ENCODE measurements at places on chromosomes 7 and 10.

DNA sequence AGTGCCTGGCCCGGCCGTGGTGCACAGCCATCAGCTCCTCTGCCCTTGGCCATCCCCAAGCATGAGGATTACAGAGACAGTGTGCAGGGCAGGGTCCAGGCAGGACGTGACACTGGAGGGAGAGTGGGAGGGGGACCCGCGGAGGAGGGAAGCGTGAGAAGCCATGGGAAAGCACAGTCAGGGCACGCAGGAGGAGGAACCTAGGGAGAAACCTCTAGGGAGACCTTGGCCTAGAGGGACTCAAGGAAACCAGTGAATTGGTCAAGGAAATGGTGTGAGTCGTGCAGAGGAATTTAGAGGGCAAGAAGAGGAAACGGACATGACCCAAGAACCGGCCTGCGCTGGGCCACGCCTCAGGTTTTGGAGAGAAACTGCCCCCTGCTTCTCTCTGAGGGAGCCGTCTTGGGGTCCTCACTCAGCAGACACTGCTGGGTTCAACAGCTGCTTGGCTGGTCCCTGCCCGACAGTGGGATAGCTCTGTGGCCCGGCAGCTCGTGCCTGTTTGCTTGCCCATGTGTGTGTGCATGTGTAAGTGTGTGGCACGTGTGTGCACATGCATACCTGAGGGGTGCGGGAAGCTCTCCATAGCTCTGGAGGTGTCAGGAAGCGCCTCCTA is 3.2 kb downstream of the OPN4 start:
- peak; percentile 40 for DNase-seq

DNA sequence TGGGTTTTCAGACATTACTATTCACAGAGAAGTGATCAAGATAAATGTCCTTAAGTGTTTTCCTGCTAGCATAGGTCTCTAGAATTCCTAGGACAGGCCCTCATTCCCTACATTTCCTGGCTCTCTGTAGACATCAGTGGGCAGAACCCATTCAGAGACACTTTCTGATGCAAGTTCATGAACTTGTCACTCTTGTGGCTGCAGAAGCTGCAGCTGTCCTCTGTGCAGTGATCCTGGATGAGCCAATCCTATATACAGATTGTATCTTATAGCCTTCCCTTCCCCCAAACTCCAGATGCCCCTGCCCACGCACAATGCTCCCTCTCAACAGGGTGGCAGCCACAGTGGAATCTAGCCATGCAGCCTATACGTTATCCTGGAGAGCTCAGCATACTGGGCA is 12.6 kb upstream of the GRB10 start:
- no peak for DNase-seq

DNA sequence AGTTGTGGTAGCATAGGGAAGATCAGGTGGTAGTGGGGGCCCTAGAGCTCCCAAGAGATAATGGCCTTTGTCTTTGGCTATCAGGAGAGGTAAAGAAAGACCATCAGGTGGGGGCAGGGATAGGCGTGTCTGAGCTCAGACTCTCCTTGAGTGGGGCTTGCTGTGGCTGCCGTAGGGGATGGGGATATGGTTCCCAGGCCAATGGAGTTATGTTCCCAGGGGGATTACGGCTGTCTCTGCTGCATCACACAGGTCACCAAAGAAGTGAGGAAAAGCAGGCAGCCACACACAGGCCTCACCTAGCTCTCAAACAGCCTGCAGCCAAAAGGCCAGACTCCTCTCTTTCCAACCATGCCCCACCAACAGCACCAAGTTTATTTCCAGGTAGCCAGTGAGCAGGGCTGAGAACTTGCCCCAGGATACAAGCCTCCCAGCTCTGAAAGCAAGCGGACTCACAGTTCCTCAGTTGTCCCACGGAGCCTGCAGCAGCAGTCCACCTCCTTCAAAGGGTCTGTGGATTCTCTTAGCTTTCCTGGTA is 37.6 kb upstream of the C1QL3 start:
- no peak for DNase-seq

DNA sequence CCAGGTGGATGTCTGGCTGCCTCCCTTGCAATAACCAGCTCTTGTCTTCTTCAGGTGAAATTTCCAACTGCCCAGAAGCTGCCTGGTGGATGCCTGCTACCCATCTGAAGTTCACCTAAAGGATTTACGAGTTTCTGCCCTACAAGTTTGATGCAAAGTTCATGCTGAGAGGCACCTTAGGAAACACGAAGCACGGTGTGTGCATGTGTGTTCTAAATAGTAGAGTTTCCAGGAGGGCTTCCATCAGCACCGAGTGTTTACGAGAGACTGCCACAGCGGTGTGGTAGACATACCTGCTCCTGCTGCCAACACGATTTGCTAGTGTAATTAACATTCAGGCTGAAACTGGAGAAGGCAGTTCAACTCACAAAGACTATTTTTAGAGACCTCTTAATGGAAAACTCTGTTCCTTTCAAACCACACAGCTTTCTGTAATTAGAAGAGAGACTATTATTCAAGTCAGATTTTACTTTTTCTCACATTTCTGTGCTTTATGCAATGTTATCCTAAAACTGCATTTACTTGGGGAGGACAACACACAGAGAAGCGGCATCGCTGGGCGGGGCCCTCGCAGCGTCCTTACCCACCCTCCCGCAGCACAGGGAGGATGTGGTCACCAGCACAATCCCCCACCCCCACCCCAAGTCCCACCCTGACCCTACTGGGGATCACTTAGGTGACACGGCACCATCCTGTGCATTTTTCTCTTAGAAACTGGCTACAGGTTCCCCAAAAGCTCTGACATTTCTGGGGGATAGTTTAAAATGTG is 15.5 kb upstream of the CPXM2 start:
- no peak for DNase-seq

DNA sequence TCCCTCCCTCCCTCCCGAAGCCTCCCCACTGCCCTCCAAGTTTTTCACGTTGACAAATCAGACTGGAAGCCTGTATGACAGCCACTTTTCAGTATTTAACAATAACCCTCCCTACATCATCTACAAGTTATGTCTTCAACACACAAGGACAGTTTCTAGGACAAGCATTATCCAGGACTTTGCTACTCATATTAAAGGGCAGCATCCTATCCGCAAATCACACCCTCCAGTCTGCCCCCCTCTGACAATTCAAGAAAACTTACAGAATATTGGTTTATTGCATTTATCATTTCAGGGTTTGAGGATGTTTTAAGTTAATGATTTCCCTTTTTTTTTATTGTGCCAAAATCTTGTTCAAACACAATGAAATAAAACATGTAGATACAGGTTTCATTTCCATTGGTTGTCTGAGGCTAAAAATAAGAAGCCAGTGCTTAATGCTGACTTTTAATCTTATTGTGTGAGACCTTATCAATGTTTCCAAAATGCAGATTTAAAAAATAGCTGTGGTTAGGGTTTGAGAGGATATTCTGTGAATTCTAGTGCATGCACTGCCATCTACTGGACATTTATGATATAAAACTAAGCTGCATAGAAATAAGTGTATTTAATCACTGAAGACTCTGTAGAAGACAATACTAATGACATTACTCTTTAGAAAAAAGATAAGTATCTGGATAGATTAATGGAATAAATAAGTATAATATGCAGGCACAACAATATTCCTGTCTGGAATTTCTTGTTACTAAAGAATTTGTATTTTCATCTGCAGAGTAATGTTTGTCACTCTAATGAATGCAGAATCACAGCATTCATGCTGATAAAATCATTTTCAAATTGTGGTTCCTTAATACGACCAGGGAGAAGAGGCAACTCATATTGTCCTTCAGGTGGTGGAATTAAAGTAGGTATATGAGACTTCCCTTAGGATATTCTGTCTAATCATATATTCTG is 64.1 kb downstream of the CAV1 start:
- DNase-seq: peak; percentile 81

- DNase-seq: peak; percentile 3
These were observed 383.1 kb downstream of the SORCS3 start for GRCh38 chr10:105024184-105024583.

GRCh38 chr7:106878748-106879439 is 13.8 kb downstream of the PIK3CG start:
- no peak for DNase-seq

GRCh38 chr10:116097239-116097784 is 175.7 kb downstream of the GFRA1 start:
- no peak for DNase-seq

DNA sequence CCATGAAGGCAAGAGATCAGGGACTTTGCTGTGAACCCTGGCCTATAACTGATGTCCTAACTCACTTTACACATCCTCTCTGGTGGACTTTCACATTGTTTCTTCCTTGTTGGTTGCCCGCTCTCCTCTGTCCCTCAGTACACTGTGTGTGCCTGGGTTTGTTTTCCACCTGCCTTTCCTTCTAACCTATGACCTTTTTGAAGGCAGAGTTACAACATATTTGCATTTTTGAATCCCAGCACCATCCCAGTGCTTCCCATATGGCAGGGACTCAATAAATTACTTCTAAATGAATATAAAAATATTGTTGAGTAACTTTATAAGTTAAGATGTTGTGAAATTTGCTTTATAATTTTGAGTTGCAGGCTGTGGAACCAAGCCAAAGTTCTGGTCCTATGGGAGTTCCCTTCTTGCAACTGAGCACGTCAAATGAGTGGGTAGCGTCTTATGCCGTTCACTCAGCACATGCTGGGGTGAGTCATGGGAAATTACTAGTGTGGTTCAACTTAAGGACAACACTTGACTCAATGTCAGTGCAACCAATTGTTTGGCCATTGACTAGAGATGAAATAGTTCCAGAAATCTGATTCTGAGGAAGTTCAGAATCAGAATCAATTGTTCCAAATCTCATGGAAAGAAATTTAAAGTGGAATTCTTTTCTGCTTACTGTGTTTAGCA is 250.9 kb downstream of the TWIST1 start:
- DNase-seq: peak; percentile 97

DNA sequence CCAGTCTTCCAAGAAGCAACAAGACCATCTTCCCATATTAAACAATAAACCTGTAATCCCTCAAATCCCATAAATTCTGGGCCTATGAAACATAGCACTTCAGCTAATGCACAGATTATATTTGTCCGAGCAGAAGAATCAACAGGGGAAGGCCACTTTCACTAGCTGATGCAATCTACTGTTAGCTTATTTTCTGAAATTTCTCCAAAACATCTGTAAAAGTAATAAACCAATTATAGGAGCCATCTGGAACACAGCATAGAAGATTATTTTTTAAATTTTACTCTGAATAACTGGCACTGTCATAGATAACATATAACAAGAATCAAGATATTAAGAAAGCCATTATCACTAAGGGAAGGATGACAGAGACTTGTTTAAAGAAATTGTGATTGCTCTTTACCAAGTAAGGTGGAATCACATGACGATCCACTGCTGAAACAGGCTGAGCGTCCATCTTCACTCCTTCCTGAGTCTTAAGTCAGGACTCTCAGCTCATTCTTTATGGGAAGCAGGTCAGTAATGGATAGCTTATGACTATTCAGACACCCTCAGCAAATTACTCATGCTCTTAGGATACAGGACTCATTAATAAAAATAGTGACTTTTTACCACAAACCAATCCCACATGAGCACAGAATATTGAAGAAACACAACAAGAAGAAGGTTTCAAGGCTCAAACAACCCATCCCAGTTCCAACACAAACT is 719.5 kb downstream of the XPNPEP1 start:
- no peak for DNase-seq

- DNase-seq: no peak
These were observed 84.8 kb upstream of the GRM3 start for GRCh38 chr7:86558680-86559501.

- DNase-seq: no peak
These were observed 985.1 kb downstream of the SORCS1 start for GRCh38 chr10:106179430-106179829.
